ENCODE measurements at places on chromosomes 7 and 10. TPM values are rescaled to one million over a fixed set of nuclear protein-coding genes. Genes with fewer than 3 reads are reported as not detected.

HOXA6 gene
- 1.5 TPM for total RNA-seq

MACC1 gene
- total RNA-seq, result not detected

GLUD1 gene
- 102 TPM for total RNA-seq

CYP26C1 gene
- not detected for total RNA-seq

IGF2BP3 gene
- total RNA-seq, result 22.2 TPM

ZNF365 gene
- total RNA-seq, result 0.82 TPM

PLAC9 gene
- not detected for total RNA-seq

CALN1 gene
- total RNA-seq, result not detected

SPDYE1 gene
- total RNA-seq, result not detected

SPDYE18 gene
- not detected for total RNA-seq

SPDYE9 gene
- not detected for total RNA-seq

MSS51 gene
- 0.26 TPM for total RNA-seq

STEAP1B gene
- not detected for total RNA-seq

ANKRD30A gene
- 0.31 TPM for total RNA-seq

FAM25A gene
- total RNA-seq, result not detected

PRKAR2B gene
- total RNA-seq, result 3.4 TPM

ANK3 gene
- total RNA-seq, result 0.81 TPM

MEOX2 gene
- total RNA-seq, result not detected

DNAJC30 gene
- 10.0 TPM for total RNA-seq

NUTM2E gene
- total RNA-seq, result 0.25 TPM

CABCOCO1 gene
- 0.44 TPM for total RNA-seq

BAMBI gene
- 15.6 TPM for total RNA-seq

AHR gene
- 10.0 TPM for total RNA-seq

OR9A2 gene
- not detected for total RNA-seq

ADIRF gene
- total RNA-seq, result not detected

MSANTD7 gene
- total RNA-seq, result 13.5 TPM

CFAP43 gene
- total RNA-seq, result 0.36 TPM

NEBL gene
- total RNA-seq, result 8.5 TPM

CTAGE8 gene
- total RNA-seq, result not detected

Measured in A549 treated with GW870086 at 1 μM for 4 hours (cell line).